Keratinocyte (primary cell): ENCODE measurements at places on chromosomes 2 and 18. TPM values are rescaled to one million over a fixed set of nuclear protein-coding genes. Genes with fewer than 3 reads are reported as not detected.

Gene GCC2
- 4.0 to 8.4 TPM (median 5.5 TPM) in 3 replicates for polyA plus RNA-seq

Gene TDRD15
- not detected in 3 replicates for polyA plus RNA-seq

Gene UBR3
- polyA plus RNA-seq, result 9.5 to 14.7 TPM (median 11.1 TPM) in 3 replicates

Gene ICOS
- 0.04 TPM in 1 of 3 replicates, not detected in the others for polyA plus RNA-seq

Gene PPM1G
- 31.8 to 86.8 TPM (median 55.5 TPM) in 3 replicates for polyA plus RNA-seq

Gene MPPE1
- polyA plus RNA-seq, result 14.4 to 25.0 TPM (median 21.0 TPM) in 3 replicates

Gene UNC80
- polyA plus RNA-seq, result 0.09 to 0.13 TPM (median 0.10 TPM) in 3 replicates
